ENCODE measurements at places on chromosomes 2 and 18.
A peak's percentile ranks its signal among the peaks of the same experiment; 100 is the strongest.

DNA sequence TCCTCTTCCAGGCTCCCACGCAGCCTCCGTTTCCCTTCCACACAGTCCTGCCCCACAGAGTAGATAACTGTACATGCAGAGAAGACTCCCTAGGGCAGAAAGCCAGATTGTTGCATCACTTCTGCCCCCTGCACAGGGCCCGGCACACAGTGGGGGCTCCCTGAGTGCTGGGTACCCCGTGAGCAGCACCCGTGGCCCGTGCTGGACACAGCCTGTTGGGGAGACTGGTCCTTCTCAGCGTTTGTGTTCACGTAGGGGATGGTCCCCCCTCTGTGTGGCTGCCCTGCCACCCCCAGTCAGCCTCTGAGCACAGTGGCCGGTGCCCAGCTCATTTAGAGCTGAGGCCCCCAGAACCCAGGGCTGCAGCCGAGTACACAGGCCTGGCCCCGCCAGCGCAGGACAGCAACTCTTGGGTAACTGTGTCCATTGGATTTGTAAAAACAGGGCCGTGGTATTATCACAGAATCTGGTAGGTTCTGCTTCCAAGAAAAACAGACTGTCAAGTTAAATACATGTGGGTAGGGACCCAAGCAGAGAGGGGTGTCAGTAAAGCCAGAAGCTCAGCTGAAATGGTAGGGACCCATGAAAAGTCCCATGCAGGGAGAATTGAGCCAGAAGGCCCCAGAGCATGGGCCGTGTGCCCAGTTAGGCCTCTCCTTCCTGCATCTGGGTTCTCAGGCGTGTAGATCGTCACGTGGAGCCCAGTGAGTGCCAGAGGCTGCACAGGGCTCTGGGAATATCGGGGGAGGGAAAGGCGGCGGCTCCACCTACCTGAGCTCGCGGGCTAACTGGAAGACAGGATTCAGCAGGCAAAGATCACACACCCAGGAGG lies 257.3 kb downstream of the ATAD2B start:
- peak; percentile 78 for DNase-seq

DNA sequence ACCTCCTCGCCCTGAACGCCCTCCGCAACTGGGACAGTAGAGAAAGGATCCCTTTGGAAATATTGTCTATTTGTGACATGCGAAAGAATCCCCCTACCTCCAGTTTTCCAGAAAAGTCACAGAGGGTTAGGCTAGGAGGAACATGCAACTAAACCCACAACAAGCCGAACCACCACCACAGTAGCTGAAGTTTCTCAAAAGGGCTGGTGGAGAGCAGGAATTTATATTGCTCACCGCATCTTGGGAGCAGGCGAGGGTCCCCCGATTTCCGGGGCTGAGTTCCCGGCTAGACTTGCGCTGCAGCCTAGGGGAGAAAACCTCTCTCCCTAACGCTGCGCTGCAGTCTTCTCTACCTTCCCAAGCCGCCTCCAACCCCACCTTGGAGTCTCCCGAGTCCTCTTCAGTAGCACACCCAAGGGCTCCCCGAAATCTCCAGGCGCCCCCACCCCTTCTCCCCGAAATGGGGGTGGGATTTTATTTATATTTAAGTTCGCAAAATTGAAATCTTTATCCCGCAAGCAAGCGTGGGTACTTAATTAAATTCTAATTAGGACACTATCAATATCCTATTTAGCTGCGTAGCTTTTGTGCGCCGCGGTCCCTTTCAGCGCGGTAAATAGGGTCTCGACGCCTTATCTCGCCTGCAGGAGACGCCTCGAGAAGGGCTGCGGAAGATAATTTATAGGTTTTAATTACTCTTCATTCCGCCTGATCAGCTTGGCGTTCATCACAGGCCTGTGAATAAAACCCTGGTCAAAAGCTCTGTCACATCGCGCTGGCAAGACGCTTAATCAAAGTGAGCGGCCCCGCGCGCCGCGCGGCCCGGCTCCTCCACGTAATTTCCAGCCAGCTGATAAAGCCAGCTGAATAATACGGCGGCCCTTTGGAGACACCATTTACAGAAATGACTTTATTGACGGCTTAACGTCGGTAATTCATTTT lies 2.0 kb upstream of the EN1 start:
- DNase-seq, result no peak

DNA sequence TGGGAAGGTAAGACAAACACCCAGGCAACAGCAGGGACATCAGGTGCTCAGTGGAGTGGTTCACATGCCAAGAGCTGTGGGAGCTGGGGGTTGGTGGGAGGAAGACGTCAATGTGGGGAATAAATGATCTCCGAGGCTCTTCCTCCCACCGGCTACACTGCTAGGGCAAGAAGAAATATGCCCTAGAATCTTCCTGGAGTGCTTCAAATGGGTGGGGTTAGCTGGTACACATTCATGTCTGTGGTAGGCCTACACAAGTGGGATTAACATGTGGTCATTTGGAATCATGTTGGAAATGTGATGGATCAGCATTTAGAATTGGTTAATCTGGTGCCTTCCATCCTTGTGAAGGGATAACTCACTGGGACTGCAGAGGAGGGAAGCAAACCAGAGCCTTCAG lies 12.4 kb upstream of the ZFP36L2 start:
- DNase-seq, result no peak

DNA sequence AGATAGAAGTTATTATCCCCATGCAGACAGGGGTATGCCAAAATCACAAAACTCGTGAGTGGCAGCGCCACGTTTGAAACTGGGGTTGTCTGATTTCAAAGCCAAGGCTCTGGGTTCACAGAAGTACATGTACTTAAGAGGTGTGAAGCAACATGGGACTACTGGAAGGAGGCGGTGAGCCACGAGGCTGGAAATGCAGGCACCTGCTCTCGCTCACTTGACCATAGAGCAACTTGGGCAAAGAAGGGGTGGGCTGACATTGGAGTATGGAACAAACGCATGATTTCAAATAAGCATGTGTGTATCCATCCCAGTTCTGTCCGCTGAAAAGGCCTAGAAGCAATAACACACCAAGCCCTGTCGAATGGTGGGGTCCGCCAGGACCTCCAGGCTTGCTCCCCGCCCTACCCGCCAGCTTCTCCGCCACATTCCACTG lies 593 bp upstream of the ACTR2 start:
- no peak for DNase-seq

GRCh38 chr18:74370115-74370514 lies 54.5 kb downstream of the C18orf63 start:
- no peak for DNase-seq

DNA sequence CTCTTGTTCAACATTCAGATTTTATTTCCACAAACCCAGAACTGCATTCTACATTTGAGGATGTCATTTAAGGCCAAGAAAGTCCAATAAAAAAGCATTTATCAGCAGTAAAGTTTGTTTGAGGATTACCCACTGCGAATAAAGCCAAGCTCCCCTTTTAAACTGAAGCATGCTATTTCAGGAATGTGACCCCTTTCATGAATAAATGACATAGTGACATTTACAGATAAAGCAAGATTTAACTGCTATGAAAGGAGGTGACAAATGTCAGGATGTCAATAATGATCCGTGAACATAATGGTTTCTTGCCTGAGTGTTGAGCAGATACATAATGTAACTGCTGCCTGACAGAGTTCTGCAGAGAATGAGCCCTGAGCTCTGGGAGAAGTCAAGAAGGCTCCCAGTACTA lies 146.3 kb downstream of the TDRD15 start:
- DNase-seq, result no peak

- DNase-seq, result no peak
Measured at GRCh38 chr18:67513280-67513679, 3.2 kb downstream of the DSEL start.

DNA sequence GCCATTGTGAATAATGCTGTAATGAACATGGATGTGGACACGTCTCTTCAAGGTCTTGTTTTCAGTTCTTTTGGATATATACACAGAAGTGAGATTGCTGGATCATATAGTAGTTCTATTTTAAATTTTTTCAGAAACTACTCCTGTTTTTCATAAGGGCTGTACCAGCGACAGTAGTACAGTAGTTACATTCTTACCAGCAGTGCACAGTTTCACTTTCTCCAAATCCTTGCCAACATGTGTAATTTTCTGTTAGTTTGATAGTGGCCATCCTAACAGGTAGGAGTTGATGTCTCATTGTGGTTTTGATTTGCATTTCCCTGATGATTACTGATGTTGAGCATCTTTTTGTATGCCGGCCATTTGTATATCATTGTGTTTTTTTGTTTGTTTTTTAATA lies 81.7 kb downstream of the EPC2 start:
- DNase-seq, result no peak

DNA sequence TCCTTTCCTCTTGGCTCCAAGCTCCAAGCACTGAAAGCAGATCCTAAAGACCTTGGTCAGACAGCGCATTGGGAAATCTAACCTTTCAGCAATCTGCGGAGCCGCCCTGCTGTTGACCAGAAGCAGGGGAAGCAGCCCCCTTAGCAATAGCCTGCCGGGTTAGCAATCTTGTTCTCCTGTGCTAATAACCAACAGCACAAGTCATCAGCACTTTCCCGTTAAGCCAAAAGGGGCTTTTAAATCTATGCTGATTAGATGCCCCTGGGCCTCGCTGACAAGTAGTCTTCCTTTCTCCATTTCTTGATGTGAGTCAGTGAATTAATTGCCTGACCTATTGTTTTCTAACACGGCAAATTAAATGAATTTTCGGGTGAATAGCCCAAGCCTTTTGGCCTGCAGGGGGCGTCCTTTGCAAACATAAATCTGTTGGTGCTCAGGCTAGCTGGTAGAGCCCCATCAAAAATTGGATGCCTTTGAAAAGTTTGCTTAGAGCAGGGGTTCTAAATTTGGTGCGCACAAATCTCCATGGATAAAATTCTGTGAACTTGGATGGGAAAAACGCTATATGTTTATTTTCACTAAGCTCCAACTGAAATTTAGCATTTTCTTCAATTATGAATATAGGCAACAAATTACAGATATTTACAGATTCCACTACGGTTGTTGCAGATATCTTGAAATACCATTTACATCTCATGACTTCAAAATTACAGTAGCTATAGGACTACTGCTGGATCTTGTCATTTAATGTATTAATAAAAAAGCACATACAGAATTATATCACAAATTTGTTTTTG lies 24.6 kb downstream of the MAIP1 start:
- peak; percentile 55 for DNase-seq

GRCh38 chr2:200335657-200336056 lies 29.2 kb downstream of the SPATS2L start:
- DNase-seq, result no peak

- DNase-seq, result no peak
Measured at GRCh38 chr18:25599443-25599842, 247.5 kb upstream of the ZNF521 start.

DNA sequence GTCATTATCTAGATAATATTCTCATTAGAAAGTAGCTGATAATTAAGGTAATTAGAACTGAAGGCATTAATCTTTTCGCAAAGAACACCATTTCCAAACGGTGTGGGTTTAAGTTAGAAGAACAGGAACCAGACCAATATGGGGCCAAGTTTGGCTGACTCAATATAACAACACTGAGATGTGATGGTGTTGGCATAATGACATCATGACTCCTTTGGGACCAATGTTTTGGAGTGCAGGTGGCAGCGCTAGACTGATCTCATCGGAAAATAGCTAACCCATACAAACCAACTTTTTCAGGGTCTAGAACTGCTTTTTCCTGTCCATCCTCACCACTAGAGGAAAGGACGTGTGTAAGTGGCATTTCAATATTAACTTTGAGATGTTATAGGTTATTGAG lies 1171.7 kb upstream of the ZEB2 start:
- DNase-seq, result peak; percentile 8

- peak; percentile 99 for DNase-seq
Measured at GRCh38 chr2:20446917-20447436, at the start of gene RHOB. Gene RHOB (plus strand): TSS chr2:20447074. CDS start chr2:20447466, 392 bp downstream.

- no peak for DNase-seq
Measured at GRCh38 chr2:241811201-241811951, 2.4 kb downstream of the NEU4 start.

DNA sequence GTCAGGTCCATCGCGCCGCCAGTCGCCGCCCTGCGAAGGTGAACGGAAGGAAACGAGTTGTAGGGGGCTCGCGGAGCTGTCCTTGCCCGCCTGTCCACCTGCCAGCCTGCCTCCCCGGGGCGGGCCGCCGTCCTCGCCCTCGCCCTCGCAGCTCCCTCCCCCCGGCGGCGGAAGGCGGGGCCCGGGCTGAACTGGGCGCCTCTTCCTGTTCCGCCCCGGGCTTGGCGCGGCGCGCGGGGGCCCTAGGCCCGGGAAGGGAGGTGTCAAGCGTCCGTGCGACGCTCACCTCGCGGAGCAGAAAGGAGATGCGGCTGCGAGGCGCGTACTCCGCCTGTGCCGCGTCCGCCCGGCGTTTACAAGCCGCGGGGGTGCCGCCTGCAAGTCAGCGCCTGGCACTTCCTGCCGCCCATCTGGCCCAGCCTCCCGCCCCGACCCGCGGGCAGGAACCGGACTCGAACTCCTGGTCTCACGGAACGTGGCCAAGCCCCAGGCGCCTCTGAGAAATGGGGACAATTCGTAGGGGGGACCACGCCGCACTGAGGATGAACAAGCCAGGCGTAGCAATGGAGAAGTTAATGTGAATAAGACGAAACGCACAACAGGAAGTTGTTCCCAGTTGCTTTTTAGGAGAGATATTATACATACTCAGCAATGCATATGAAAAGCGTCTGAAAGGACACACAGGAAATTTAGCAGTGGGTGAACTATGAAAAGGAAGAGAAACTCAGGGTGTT lies at the start of gene CNPPD1:
CNPPD1 (minus strand) TSS at position 108 of the 734 bp plus-strand sequence; CDS start at position 11, 97 bp downstream.
- peak; percentile 78 for DNase-seq

- no peak for DNase-seq
Measured at GRCh38 chr2:136242687-136243277, 124.8 kb upstream of the CXCR4 start.

- no peak for DNase-seq
Measured at GRCh38 chr2:169036736-169037440, 5.8 kb upstream of the ABCB11 start.

- no peak for DNase-seq
Measured at GRCh38 chr18:38313831-38314230, 748.2 kb upstream of the CELF4 start.

DNA sequence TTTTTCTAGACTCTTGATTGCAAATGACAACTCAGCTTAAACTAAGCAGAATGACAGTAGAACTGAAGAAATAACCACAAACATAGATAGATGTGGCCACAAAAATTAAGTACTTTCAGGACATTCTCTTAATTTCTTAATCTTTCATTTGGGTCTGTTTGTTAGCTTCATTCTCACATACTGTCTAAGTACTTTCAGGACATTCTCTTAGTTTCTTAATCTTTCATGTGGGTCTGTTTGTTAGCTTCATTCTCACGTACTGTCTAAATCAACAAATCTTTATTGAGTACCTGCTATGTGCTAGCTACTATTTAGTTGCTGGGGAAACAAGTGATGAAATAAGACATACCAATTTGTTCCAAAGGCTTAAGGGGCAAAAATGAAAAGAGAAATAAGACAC lies 35.1 kb downstream of the FAM117B start:
- no peak for DNase-seq

DNA sequence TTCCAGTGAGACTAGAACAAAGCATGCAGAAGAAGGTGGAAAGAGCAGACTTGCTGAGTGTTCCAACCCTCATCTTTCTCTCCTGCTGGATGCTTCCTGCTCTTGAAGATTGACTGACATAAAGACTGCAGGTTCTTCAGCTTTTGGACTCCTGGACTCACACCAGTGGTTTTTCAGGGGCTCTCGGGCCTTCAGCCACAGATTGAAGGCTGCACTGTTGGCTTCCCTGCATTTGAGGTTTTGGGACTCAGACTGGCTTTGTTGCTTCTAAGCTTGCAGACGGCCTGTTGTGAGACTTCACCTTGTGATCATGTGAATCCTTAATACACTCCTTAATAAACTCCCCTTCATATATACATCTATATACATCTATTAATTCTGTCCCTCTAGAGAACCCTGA lies 20.4 kb downstream of the VRK2 start:
- DNase-seq, result no peak
